Cortex of kidney (tissue), 1 donor: ENCODE measurements at places on chromosomes 1 and 21.

GRCh38 chr1:200027264-200027823 lies at the start of gene NR5A2:
Gene NR5A2 (plus strand): TSS chr1:200027710. CDS start chr1:200027848, 138 bp downstream.
- no peak for DNase-seq

GRCh38 chr1:85818371-85818770 lies 110.1 kb upstream of the ZNHIT6 start:
- no peak for DNase-seq

DNA sequence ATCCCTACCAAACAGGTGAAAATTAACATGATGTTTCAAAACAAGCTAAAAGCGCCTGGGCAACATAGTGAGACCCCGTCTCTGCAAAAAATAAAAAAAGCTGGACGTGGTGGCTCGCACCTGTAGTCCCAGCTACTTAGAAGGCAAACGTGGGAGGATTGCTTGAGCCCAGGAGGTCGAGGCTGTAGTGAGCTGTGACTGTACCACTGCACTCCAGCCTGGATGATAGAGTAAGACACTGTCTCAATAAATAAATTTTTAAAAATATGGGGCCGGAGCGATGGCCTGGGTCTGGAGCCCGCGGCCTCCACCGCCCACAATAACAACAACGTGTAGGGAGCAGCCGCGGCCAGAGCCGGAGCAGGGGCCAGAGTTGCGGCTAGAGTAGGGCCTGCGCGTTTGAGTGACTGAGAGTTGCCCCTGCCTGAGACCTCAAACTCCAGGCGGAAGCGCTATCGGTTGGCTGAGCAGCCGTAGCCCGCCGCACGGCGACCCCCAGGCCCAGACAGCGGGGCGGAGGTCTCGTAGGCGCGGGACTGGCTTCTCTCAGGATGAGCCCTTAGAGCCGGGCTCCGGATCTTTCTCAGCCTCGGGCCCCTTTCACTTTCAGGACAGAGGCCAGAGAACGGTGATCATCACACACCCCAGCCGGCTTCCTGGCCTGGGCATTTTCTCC lies 41.4 kb downstream of the ZMYM1 start:
- no peak for DNase-seq

DNA sequence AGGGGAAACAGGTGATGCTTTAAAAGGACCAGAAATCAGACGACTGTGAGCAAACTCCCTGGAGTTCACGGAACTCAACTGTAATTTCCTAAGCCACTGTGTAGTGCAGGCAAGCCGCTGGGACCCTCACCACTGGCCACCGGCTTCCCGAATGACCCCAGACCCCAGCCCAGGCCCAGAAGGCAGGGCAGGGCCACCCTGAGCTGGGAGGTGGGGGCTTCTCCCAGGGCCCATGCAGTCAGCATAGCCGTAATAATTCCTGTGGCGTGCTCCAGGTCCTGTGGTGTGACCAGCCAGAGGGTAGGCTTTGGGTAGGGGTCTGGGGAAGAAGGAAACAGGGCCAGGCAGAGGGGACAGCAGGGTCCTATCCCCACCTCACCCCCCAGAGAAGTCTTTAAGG lies 3.5 kb upstream of the ARF1 start:
- DNase-seq, result no peak

GRCh38 chr1:107473065-107473464 lies 332.2 kb downstream of the NTNG1 start:
- DNase-seq, result no peak

DNA sequence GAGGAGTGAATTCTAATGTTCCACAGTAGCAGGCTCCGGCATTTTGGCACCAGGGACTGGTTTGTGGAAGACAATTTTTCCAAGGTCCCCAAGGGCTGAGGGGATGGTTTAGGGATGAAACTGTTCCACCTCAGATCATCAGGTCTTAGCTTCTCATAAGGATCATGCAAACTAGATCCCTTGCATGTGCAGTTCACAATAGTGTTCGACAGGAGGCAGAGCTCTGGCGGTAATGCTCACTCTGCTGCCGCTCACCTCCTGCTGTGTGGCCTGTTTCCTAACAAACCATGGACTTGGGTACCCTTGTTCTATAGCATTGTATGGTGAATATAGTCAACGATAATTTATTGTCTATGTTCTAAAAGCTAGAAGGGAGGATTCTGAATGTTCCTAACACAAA lies 16.6 kb downstream of the CRNN start:
- no peak for DNase-seq

DNA sequence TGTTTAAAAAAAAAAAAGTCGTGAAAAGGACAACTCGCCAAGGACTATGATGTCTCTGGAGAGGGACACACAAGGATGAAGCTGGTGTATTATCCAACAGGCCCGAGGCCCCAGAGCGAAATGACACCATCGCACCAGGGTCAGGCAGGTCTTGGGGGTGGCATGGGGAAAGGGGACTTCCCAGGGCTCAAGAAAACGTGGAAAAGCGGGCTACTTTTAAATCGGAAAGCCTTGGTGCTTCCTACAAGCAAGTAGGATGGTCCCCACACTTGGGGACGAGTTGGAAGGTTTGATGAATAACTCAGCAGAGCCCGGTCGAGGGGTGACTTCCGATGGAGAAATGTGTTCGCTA lies 505 bp upstream of the GNPAT start:
- DNase-seq, result no peak

DNA sequence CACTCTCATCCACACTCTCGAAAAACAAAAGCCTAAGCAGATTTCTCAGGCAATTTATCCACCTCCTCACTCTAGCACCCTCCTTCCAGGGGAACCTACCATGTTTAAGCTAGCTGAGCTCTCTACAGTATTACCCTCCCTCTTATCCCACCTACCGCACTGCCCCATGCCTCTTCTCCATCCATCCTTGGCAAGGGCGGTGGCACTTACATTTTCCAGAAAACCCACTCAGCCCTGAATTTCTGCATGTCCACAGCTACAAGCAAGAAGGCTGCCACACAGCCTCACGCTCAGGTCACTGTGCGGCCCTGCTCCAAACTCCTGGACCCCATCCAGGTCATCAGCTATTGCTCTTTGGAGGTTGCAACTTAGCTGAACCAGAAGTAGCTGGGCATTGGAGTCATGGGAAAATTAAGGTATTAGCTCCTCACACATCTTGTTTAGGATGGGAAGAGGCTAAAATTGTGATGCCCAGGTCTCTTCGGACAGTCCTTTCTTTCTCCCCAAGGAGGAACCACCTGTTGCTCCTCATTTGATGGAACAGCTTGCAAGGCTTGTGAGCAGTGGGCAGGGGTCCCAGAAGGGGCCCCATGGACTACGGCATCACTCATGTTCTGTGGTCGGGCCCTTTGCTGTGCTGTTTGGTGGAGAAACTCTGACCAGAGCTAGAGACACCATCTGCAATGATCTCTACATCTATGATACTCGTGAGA lies 1.1 kb downstream of the KLHDC9 start:
- DNase-seq, result no peak

GRCh38 chr1:115323366-115324004 lies 14.6 kb downstream of the NGF start:
- no peak for DNase-seq

- DNase-seq, result no peak
Measured at GRCh38 chr1:208997726-208998312, 585.7 kb upstream of the CAMK1G start.

- no peak for DNase-seq
Measured at GRCh38 chr1:63116016-63116415, 206.4 kb upstream of the FOXD3 start.

GRCh38 chr1:16183179-16183578 lies 27.3 kb upstream of the EPHA2 start:
- DNase-seq, result no peak

DNA sequence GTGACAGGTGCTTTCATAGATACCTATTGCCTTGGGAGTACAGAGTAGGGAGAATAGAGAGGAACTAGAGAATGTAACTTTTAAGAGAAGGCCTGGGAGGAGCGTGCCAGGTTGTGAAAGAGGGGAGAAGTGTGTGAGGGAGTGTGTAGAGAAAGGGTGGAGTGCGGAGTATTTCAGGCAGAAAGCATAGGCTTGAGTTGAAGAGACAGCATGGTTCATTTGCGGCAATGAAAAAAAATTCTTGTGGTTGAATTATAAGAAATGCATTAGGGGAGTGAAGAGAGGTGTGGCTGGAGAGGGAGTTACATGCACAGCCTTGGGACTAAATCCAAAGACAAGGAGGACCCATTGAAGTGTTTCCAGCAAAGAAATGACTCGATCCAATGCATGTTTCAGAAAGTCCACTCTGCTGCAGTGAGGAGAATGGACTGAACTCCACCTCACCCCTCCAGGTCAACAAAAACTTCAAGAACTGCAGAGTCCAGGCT lies 81.7 kb upstream of the ADAM30 start:
- no peak for DNase-seq

- DNase-seq, result no peak
Measured at GRCh38 chr1:1788136-1788535, 9.9 kb upstream of the NADK start.

- DNase-seq, result no peak
Measured at GRCh38 chr1:223828162-223828848, 17.4 kb downstream of the TP53BP2 start.

GRCh38 chr1:209576392-209577197 lies 6.9 kb upstream of the CAMK1G start:
- no peak for DNase-seq

GRCh38 chr1:190792873-190793272 lies 315.2 kb upstream of the BRINP3 start:
- DNase-seq, result no peak

- DNase-seq, result no peak
Measured at GRCh38 chr1:158527190-158527815, 26.9 kb downstream of the OR6Y1 start.

DNA sequence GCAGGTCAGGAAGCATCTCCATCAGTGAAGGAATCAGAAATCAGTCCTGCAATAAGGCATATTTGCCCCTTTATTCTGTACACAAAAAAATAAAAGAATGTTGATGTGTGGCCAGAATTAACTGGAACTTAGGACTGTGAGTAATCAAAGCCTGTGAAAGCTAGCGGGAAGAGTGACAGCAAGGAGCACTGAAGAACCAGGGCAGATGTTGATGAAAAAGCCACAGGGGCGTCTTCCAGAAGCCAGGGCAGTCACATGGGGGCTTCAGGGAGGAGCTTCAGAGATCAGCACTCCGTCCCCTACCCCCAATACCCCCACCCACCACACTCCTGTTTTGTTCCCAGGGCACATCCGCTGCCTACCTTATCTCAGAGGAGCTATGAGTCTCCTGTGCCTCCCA lies 502.8 kb downstream of the AJAP1 start:
- DNase-seq, result no peak

- no peak for DNase-seq
Measured at GRCh38 chr1:186819126-186819525, 9.6 kb upstream of the PLA2G4A start.

DNA sequence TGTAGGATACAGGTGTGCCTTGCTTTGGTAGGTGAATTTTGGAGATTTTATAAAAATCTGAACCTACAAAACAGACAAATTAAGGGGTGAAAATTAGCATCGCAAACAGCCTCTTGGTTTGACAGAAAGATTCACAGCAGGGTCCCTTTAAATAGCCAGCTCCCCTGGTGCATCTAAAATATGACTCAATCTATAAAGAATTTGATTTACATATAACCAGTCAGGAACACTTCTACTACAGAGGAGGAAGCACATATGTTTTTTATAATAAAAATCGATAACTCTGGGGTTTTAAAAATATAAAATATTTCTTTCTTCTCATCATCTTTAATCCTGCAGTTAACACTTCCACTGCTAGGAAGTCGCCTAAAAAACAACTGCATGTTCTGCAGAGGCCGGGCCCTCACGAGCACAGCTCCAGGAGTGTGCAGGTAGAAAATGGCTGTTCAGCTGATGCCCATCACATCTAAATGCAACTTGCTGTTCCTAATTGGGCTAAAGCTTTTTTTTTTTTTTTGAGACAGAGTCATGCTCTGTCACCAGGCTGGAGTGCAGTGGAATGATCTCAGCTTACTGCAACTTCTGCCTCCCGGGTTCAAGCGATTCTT lies 203.4 kb downstream of the HS2ST1 start:
- no peak for DNase-seq

GRCh38 chr21:45129189-45129923 lies 55.0 kb downstream of the ADARB1 start:
- no peak for DNase-seq

DNA sequence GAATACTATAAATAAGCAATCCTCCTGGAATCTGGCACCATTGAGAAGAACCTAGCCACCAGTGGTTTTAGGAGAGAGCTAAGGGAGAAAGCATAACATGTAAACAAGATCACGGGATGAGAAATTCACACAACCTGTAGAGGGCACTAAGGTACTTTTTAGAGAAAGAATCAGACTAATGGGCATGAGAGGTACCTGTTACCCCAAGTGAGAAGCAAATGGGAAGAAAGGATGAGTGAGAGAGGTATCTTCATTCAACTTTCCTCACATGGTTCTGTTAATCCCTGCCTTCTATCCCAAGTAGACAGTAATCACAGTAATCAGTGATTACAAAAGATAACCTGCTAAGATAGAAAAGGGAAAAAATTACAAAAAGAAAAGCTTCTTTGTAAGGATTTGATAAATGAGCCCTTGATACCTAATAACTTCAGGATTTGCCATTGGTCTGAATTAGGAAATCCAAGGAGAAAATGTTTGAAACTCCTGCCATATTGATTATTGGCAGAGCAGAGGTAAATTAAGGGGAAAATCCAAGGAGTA lies 251.1 kb upstream of the ADGRL2 start:
- DNase-seq, result no peak

DNA sequence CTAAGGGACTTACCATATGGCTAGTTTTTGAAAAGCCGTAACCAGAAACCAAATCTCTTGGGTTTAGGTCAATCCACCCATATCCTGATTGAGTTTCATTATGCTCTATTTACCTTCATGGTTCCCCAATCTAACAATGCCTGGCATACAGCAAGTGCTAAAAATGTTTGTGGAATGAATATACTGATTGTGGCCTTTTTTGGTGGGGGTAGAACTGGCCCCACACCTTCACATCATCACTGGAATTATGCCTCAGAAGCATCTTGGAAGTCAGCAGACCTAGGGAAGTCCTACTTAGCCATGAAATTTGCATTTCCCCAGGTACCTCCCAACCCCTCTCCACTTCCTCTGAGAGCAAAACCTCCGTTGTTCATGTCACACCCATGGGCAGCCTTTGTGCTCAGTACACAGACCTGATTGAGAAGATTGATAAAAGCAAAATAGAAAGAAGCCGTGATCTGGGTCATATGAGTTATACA lies 17.8 kb upstream of the SLAMF1 start:
- no peak for DNase-seq

- DNase-seq, result no peak
Measured at GRCh38 chr1:201505503-201505890, 1.4 kb downstream of the CSRP1 start.

DNA sequence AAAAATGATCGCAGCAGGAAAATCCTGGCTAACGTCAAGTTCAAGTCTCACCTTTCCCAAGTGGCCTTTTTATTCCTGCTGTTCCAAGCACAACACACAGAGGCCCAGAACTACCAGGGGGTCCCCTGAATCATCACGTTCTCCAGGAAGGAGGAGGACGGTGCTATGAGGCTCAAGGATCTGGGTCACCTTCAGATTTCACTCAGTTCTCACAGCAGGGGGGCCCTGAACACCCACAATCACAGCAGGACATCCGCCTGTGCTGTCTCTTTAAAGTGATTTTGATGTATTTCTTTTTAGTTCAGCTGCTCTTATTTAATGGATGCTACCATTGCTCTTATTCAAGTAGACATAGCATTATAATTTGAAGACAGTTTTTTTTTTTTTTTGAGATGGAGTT lies 173.4 kb downstream of the HUNK start:
- no peak for DNase-seq
